ENCODE measurements at places on chromosomes 1 and 21.
A peak's percentile ranks its signal among the peaks of the same experiment; 100 is the strongest.

GRCh38 chr1:244727871-244728474 lies 75.0 kb downstream of the DESI2 start:
- DNase-seq = no peak

GRCh38 chr1:67143966-67144365 lies 9.2 kb upstream of the C1orf141 start:
- no peak for DNase-seq

- DNase-seq = no peak
Observed at GRCh38 chr1:183209533-183210158, 23.6 kb downstream of the LAMC2 start.

DNA sequence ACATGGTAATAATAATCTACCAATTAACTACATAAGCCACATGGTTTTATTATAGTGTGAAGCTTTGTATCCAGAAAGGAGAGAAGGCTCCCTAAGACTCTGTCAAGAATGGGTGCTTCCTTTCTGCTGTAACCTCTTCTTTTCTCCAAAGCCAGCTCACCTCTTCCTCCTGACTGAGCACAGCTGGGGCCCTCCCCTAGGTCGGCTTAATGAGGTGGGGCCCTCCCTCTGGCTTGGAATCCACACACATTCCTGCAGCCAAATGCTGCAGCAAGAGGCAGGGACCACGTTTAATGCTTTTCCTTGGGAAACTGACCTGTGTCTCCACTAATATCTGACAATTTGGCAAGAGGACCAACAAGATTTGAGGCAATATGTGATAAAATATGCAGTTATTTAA lies 94.8 kb downstream of the DSCAM start:
- DNase-seq = no peak

DNA sequence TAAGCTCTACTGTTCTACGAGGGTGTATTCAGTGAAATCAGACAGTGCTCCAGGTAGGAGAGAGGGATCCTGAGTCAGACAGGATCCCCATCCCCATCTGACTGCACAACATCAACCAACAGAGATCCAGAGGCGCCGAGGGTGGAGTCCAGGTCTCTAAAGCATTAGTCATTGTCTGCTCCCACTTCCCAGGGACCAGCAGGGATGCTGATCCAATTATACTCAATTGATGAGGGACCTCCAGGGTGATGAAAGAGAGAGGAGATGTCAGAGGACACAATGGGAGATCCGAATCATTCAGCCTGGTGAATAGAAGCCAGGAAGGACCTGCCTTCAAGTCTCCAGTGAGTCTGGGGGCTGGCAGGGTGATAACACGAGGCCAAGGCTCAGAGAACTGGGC lies 39.5 kb upstream of the STMN1 start:
- no peak for DNase-seq

- DNase-seq = no peak
Observed at GRCh38 chr1:235997931-235998330, 67.0 kb downstream of the NID1 start.

DNA sequence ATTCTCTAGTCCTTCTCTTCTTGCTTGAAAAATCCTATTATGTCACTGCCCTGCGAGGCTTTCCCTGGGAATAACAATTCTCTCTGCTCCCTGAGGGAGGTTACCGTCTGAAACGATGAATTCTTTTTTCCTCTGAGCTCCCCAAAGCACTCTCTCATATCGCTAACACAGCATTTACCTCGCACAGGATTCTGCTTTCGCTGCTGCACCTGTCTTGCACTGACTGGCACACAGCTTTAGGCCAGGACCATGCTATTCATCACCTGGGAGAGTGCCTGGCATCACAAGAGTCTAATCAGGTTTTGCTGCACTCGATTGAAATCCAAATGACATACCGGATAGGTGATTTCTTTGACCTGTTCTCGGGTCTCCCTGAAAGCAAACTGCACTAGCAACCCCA lies 52.8 kb upstream of the GNG4 start:
- DNase-seq = no peak

DNA sequence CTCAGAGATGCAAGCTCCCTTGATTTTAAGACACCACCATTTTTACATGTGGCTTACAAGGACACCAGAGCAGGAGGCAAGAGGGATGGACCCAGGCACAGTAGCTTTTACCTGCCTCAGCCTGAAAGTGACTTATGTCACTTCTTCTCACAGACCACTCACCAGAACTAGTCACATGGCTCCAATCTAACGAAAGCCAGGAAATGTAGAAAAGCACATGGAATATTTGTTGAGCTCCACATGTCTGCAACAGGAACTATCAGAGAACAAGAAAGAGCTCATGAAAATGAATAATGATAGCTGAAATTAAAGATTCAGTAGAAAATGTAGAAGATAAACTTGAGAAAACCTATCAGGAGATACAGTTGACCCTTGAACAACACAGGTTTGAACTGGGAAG lies 69.4 kb downstream of the ZNF648 start:
- DNase-seq = no peak

DNA sequence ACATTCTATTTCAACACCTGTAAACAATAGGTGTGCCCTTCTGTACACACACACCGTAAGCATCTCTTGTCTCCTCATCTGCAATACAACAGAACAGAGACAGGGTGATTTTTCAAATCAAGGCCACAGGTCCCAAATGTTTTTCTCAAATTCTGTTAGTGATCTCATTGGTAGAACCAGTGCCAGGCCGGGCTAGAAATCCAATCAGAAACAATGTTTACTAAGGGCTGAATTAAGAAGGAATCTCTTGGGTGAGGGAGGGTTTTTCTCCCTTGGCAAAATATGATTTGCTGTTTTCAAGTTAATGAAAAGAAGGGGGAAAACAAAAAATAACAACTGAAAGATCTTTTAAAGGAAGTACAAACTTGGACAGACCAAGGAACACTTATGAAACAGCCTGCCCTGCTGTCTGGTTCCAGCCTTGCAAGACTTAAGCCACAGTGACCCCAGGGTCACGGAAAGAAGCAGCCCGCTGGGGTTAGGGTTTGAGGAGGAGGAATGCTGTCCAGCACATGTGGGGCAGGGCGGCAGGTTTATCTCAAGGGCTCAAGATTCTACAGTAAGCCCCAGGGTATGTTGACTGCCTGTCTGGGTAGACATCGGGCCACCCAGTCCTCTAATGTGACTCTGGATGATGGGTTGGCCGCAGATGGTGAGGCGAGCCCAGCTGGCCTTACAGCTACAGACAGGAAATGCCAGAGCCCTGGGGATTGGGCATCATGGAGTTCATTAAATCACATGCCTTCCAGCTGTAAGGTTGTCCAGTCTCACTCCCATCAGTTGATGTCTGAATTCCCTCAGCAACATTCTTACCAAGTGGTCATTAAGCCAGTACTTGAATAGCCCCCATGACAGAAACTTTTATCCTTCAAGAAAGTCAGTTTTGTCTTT lies 73.3 kb upstream of the SLC44A3 start:
- no peak for DNase-seq

DNA sequence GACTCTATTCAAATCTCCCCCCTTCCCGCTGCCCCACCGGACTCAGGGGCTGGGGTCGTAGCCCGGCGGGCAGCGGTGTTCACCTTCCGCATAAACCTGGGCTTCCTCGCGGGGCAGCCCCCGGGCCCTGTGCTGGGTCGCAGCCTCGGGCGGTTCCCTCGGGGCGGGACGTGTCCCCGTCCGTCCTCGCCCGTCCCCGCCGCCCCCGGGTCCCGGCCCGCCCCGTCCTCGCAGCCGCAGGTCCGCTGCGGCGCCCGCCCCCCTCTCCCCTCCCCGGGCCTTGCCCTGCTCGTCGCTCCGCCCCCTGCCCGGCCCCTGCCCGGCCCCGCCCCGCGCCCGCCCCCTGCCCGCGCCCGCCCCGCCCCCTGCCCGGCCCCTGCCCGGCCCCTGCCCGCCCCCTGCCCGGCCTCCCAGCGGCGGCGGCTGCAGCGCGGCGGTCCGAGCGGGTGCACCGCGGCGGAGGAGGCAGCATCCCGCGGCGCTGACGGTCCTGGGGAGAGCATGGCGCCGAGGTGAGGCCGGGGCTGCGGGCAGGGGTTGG lies at the start of gene COL18A1:
Gene COL18A1, plus strand, starts transcription at position 436 of the 541 bp plus-strand sequence. Its CDS starts 66 bp downstream, at position 502.
- peak; percentile 22 for DNase-seq

DNA sequence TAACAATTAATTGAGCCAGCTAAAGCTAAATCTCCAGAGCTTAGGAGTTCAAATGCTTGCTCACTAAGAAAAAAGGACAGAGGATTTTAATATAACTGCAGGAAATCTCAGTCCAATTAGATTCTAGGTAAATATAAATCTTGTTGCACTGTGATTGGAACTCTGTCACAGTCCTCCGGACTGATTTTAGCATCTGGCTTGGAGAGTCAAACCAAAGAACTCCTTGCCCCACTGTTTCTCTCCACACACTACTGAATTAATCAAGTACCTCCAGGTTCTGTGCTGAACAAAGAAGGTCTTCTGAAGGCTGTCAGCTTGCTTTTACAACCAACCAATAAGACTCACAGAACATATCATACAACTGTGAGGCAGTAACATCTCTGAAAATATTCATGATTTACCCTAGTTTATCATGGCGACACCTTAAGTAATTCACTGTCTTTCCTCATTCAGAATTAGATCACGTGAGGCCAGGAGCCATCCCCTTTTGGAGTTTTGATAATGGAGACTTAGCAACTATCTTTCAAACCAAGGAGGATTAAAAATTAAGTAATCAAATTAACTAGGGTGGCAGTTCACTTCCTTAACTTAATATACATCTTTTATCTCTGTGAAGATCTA lies 176.0 kb downstream of the RERE start:
- DNase-seq = no peak

DNA sequence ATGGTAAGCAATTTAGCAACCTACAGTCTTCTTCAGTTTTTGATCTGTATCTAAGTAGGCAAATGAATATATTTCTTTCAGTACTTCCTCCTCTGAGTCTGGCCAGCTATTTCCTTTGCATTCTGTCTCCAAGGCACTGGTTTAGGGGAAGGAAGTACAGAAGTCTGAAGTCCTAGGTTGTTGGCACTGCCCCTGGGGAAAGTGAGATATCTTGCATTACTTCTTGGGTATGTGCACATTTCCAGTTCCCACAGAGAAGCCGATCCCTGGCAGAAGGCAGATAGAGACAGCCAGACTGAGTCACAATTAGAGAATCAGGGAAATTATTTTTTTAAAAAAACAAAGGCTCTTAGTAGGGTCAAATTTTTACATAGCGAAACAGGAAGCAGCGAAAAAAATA lies 98.8 kb downstream of the RASAL2 start:
- no peak for DNase-seq

GRCh38 chr1:203692565-203693470 lies 66.2 kb downstream of the ATP2B4 start:
- no peak for DNase-seq

GRCh38 chr1:113983391-113983790 lies 4.1 kb downstream of the OLFML3 start:
- DNase-seq = no peak

DNA sequence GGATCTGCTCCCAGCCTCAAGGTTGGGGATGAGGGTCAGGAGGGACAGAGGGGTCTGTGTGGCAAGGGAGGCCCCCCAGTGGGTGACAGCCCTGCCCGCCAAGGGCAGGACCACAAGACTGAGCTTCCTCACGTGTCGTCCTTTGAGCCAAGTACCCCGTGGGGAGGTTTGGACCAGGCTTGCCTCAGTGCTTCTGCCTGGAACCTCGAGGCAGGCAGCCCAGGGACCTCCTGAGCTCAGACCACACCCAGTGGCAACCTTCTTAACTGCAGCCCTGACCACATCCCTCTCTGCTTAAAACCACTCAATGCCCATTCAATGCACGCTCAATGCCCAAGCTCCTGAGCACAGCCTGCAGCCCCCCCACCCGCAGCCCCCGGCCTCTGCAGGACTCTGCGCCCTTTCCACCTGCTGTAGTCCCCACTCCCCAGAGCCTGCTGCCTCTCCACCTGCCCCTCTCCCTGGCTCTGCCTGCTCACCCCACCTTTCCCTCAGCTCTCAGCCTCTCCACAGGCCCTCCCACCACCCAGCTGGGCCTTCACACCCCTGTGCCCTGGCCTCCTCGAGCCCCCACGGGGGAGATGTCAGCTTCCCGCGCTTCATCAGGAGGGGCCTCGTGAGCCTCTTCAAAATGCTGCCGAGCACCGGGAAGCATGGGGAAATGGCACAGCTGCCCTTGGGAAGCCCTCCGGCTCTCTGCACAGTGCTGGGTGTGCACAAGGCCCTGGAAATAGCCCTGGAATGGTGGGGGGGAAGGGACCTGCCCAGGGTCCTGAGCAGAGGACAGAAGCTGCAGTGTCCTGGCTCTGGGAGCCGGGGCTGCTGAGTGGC lies 129.3 kb upstream of the VAMP3 start:
- no peak for DNase-seq

DNA sequence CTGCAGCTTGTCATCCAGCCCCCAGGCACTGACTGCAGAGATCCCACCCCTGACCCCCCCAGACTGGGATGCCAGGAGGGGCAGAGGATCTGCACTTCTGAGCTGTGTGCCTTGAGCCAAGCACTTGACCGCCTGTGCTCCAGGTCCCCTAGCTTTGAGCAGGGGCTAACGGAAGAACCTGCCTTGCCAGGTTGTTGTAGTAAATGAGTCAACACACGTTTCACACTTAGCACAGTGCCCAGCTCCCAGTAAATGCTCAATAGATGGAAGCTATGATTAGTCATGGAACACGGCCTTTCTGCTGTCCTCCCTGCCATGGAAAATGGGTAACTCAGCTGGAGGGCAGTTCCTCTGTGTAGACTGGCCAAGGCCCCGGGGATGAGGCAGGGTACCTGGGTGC lies 24.1 kb downstream of the IFFO2 start:
- DNase-seq = no peak

- no peak for DNase-seq
Observed at GRCh38 chr21:36522219-36522808, 42.4 kb upstream of the CLDN14 start.

Data from activated T-helper 9 cell treated with anti-CD3 and anti-CD28 coated beads, Interleukin-2, amount 50 U/mL, for 16 hours (primary cell).